Jurkat, Clone E6-1 (cell line): ENCODE measurements at places on chromosomes 7 and 10.
A peak's percentile ranks its signal among the peaks of the same experiment; 100 is the strongest.

GRCh38 chr10:343231-344220 is 208.3 kb downstream of the ZMYND11 start:
- no peak for DNase-seq

DNA sequence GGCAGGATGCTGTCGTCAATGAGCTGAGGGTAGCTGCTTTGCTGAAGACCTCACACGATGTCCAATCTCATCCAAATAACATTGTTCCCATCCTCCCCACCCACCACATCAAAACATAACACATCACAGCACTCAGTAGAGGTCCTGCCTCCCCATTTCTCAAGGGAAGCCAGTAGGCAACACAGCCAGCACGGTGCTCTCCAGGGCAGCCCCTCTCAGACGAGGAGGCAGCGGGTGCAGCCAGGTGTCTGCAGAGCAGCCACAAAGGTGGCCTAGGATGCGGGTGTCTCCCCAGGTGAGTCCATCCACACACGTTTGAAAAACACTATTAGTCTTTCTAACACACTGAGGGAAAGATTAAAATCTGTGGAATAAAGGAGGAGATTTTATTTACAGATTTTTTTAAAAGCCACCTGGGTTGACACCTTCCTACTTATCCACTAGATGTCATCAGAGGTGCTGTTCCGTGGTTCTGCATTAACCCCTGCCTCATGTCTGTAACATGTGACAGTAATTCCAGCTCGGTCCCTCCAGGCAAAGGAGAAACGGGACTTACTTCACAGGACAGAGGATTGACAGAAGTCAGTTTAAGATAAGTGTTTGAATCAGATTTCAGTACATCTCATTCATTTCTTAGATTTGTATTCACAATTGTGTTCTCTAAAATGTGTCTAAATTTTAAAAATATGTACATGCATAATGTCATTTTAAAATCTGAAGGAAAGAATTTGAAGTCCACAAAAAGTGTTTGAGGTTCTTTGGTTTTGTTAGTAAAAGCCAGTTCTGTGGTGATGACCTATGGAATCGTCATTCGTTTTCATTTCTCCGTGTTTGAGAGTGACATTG is 68.0 kb downstream of the LANCL2 start:
- DNase-seq = peak; percentile 64

DNA sequence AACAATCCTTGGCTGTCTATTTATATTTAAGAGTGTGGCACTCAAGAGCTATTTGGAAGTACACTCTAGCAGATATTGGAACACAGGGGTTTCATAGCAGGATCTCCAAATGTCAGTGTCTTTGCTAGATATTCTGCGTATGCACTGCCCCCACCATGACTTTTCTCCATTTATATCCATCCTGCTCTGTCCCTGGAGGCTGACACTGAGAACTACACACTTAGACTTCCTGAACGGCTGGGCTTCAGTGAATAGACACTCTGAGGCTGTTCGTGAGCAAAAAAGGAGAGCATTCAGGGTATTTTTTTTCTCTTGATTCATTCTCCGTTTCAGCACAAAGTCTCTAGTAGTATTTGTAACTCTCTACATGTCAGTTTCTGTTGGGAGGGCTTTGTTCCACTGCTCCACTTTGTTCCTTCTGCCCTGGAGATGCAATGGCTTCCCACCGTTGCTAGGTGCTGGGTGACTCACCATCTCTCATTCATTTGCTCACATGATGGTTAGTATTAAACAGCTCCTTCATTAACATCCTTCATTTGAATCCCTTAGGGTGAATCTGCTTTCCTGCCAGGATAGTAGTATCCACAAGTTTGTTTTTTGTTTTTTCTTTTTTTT is 155.9 kb upstream of the SLC13A1 start:
- no peak for DNase-seq

- DNase-seq = no peak
Measured at GRCh38 chr10:47042780-47043750, 131.8 kb downstream of the PTPN20 start.

DNA sequence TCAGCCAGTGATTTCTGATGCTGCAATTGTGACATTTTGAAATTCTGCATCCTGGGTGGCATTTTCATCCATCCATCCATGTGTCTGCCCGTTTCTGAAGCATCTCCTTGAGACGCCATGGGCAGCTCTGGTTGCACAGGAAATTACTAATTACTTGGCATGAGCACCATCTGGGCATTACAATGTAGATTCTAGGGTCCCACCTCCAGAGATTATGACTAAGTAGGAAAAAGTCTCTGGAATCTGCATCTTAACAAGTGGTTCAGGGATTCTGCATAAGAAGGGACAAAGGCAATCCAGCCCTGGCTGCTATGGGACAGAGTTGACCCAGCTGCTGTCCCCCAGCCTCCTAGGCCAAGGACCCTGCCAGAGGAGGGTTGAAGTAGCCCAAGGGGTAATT is 65.3 kb downstream of the CUZD1 start:
- no peak for DNase-seq

DNA sequence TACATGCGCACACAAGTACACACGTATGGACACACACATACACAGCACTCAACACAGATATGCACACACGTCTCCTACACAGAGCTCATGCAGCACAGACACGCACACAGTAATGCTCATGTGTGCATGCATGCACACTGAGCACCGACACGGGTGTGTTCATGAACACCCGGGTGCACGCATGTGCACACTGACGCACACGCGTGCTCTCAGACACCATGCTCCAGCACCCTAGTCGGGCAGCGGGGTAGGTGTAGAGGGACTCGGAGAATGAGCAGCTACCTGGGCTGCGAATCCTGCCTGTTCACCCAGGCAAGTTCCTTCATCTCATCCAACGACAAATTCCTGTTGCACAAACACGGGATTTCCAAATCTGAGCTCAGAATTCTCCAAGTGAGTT is 184.7 kb downstream of the MAD1L1 start:
- no peak for DNase-seq

DNA sequence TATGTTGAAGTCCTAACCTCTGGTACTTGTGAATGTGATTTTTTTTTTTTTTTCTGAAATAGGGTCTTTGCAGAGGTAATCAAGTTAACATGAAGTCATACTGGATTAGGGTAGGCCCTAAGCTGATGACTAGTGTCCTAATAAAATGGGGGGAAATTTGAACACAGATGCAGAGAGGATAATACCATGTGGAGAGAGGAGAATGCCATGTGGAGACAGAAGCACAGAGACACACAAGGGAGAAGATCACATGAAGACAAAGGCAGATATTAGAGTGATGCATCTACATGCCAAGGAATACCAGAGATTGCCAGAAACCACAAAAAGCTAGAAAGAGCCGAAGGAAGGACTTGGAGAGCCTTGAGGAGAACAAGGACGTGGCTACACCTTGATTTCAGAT is 28.5 kb upstream of the ARMC3 start:
- DNase-seq = no peak

GRCh38 chr7:780081-780480 is 52.2 kb upstream of the SUN1 start:
- no peak for DNase-seq

- DNase-seq = no peak
Measured at GRCh38 chr7:21730399-21730798, 187.6 kb downstream of the DNAH11 start.

GRCh38 chr7:28685644-28686417 is 272.3 kb downstream of the TRIL start:
- DNase-seq = no peak

DNA sequence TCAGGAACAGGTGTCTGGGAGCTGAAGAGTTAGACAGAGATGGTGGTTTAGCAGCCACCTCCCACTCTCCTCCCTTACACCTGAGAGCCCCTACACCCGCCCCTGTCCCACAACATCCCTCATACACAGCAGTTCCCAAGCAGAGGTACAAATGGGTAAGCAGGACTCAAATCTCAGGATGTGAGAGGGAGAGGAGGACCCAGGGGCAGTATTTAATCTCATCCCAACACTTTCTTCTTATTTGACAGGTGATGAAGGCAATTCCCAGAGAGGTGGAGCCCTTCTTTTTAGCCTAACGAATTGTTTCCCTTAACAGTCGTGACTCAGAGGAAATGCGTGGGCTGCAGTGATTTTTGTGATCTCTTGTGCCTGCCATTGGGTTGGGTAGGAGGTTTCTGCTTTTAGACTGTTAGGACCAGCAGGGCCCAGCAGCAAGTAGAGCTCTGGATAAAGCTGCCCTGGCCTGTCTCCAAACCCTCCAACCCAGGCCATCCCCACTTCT is 191.3 kb downstream of the HECW1 start:
- DNase-seq = no peak

GRCh38 chr7:39732837-39733804 is 109.7 kb downstream of the RALA start:
- DNase-seq = peak; percentile 86

- DNase-seq = no peak
Measured at GRCh38 chr7:101589052-101589451, 40.0 kb downstream of the MYL10 start.

GRCh38 chr7:47518827-47519226 is 63.1 kb downstream of the TNS3 start:
- no peak for DNase-seq

DNA sequence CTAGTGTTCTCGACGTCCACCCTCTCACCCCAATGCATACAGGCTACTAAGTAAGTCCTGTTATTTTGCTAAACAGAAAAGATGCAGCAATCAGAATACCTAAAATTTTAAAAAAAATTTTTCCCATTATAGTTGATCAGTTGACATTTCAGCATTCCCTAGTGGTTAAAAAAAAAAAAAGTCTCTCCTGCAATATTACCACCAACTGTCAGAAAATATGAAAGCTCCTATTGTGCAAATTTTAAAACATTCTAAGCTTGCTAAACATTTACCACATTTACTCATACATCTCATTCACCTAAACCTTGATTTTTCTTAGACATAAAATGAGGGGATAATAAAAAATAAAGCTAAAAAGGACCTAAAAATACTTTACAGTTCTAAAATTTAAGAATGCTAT is 165.6 kb downstream of the AVL9 start:
- no peak for DNase-seq

- DNase-seq = no peak
Measured at GRCh38 chr7:77631820-77632219, 64.4 kb upstream of the RSBN1L start.

- DNase-seq = no peak
Measured at GRCh38 chr10:48199580-48200377, 74.7 kb downstream of the FRMPD2 start.
